ENCODE measurements at places on chromosomes 1 and 21.

- no peak for DNase-seq
These were observed 911.1 kb downstream of the TTLL7 start for GRCh38 chr1:83087851-83088250.

DNA sequence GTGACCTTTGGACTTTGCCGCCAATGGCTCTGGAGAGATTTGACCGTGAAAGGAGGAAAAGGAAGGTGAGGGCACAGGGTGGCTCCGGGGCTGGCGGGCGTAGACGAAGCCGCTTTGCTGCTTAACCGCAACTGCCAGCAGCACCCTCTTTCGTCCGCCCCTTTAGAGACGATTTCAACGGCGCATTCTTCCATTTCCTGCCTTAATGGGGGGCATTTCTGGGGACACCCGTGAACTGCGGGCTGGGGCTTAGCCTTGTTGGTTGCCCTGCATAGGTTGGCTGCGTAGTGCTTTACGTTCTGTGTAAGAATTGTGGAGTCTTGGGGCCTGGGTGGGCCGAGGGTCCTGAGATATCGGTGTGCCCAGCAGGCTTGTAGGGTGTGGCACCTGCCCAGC is 6.7 kb upstream of the NPHP4 start:
- no peak for DNase-seq

- DNase-seq, result no peak
These were observed 4.0 kb upstream of the FAAP20 start for GRCh38 chr1:2198571-2198970.

DNA sequence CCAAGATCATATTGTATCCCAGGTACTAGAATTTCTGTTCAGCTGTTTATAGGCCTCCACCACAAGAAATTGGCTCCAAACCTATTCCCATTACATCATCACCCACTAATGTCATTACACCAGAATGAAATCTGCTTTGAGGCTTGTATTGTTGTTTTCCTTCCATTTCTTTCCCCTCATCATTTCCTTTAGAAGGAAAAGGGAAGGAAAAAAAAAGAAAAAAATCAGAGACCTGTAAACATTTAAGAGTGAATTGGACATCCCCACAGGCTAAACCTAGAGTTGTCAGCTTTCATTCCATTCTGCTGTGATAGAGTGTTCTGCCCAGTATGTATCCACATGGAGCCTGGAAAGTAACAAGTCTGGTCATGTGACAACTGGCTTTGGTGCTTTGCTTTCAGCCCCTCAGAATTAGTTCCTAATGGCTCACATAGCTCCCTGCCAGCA is 44.6 kb downstream of the NFYC start:
- no peak for DNase-seq

- DNase-seq, result no peak
These were observed 61.7 kb downstream of the FCRL5 start for GRCh38 chr1:157490467-157491165.

DNA sequence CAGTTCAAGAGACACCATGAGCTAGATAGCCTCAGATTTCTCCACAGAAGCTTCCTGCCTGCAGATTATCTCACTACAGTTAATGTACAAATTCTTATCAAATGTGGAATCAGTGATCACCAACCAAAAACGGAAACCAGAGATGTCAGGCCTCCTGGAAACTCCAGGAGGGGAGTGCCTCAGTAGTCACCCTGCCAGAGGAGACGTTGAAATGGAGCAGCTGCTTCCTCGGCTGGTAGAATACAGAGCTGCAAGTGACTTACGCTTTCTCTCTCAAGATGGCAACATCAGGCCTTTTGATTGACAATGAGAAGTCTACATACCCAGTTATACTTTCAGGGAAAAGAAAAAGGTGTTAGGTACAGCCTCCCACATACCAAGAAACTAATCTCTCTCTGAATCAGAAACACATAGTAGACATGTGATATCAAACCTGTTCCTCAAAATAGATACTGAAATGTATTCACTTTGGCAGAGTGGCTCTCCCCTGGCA is 52.2 kb downstream of the ACP6 start:
- DNase-seq, result no peak

DNA sequence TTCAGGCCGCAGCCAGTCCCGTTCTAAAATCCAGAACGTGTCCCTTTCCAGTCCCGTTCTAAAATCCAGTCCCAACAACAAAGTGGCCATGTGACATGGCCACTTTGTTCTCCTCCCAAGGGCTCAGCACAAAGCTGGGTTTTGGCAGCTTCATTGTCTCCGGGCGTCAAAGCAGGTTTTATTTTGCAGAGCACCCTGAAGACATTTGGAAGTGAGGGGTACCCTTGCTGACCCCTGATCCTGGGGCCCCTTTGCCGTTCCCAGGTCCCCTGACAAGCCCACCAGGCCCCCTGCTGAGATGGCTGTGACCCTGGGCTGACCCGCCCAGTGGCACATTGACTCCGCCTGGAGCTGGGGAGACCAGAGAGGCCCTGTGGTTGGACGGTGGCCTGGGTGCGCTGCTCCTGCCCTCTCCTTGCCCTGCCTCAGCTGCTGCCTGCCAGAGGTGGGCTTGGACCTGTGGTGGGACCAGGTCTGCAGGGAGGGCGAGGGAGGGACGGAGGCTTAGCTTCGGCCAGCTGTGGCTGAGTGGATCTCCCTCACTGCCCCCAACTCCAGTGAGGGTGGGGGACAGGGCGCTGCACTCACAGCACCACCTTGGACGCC is 4.3 kb downstream of the PFKL start:
- no peak for DNase-seq
